CD4-positive, alpha-beta T cell treated with Interleukin-21 for 1 hour (primary cell): ENCODE measurements at places on chromosomes 2 and 18.

DNA sequence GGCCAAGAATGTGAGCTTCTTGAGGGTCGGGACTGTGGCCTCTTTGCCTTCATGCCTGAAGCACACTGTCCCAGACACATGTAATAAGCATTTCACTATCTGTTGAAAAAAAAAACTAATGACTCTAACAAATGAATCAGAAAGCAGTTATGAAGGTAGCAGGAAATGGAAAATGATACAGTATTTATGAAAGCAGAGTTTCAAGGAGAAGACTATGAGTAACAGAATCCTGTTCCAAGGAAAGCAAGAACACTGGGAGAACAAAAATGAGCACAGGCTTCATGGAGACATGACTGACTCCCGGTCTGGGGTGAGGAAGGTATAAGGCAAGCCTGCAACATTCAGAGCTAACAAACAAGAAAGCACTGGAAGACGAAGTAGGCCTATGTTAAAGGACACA lies 190.8 kb downstream of the RNF152 start:
- DNase-seq = no peak

DNA sequence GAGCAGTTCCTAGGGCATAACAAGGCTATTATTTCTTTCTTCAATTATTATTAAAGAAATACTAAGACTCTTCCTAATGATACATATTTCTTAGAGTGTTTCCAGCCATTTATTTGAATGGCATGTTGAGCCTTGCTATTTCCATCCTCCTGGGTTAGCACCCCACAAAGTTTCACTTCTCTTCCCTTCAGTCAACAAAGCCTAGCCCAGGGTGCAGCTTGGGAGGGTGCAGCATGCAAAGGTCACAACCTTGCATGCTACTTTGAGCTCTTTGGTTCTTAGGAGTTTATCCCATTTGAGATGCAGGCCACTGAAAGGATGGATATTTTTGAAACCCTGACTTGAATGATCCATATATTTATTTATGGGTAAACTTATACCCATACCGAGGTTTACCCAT lies 454.4 kb upstream of the MEIS1 start:
- DNase-seq = no peak

GRCh38 chr2:237213315-237214022 lies 127.8 kb downstream of the COPS8 start:
- DNase-seq = no peak

DNA sequence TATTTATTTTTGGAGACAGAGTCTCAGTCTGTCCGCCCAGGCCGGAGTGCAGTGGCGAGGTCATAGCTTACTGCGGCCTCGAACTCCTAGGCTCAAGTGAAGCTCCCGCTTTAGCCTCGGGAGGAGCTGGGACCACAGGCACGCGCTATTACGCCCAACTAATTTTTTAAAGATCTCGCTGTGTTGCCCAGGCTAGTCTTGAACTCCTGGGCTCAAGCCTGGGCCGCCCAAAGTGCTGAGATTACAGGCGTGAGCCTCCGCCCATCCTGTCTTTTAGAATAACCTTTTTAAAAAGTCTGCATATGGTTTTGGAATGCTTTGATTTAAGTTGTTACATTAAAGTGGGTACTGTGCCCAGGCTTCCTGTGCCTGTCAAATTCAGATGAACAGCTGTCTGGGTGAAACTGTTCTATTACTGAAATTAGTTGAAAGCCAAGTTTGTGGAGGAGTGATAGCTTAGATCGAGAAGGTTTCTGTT lies 944 bp downstream of the RAB3GAP1 start:
- peak; percentile 40 for DNase-seq

DNA sequence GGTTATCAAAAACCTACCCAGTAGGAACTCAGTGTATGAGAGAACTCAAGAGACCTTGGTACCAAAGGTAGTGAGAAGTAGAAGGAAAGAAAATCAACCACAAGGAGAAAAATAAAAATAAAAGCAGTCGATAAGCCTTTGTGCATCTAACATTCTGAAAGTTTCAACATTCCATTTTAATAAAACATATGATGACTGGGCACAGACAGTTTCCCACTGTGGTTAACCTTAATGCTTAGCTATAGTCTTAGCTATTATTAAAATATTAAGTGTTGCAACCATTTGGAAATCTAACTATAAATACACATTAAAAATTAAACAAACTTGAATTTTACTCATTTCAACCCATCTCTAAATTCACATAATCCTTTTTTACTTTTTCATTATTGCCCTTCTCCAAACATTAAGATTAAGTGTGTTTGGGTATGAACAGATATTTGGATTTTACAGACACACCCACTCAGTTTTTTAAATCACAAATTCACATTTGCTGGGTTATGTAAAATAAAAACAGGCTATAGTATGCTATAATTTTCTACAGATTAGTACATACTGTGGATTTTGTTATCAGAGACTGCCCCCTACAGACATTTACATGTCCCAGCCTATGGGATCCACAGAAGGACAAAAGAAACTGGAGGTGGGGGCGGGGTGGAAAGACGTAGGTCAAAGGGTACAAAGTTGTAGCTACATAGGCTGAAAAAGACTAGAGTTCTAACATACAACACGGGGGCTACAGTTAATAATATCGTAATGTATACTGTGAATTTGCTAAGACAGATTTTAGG lies 32.8 kb downstream of the SRBD1 start:
- peak; percentile 56 for DNase-seq

DNA sequence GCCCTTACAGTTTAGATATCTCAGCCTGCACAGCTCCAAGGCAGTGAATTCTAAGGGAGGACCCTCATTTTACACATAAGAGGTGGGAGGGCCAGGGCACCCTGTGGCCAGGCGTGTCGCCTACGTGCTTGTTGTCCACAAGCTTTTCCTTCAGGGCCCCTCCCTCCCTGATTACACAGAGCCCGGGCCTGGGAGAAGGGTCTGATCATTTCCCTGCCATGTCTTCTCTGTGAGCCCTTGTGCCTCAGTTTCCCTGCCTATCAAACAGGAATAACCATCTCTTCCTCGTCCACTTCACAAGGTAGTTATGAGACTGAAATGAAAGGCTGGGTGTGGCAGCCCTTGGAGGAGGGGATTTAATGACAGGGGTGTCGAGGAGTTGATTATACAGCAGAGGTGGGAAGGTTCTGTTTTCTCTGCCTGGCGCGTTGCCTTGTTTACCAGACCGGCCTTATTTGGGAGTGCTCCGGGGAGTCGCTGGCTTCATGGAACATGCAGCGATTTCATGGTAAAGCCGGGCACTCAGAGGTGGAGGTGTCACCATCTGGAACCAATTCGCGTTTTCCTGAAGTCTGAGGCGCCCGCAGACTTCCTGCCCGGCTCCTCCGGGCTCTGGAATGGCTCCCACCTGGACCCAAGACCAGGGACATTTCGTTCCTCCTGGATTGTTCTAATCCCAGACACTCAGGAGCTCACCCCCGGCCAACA lies 208.9 kb downstream of the KLHL29 start:
- no peak for DNase-seq

DNA sequence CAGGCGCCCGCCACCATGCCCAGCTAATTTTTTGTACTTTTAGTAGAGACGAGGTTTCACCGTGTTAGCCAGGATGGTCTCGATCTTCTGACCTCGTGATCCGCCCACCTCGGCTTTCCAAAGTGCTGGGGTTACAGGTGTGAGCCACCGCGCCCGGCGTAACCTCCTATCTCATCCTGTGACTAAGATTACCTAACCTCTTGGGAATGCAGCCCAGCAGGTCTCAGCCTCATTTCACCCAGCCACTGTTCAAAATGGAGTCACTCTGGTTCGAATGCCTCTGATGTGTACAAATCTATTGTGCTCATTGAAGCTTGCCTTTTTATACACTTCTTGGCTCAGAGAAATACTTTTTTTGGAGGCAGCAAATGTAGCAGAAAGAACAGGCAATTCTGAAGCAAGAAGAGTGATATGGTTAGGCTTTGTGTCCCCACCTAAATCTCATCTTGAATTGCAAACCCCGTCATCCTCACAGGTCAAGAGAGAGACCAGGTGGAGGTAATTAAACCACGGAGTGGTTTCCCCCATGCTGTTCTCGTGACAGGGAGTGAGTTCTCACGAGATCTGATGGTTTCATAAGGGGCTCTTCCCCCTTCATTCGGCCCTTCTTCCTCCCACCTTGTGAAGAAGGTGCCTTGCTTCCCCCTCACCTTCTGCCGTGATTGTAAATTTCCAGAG lies 60.6 kb downstream of the SLC4A3 start:
- DNase-seq = no peak

- peak; percentile 32 for DNase-seq
These were observed 382.3 kb upstream of the CRIM1 start for GRCh38 chr2:35973132-35973736.

- DNase-seq = no peak
These were observed 162.2 kb upstream of the TACR1 start for GRCh38 chr2:75361486-75361885.

DNA sequence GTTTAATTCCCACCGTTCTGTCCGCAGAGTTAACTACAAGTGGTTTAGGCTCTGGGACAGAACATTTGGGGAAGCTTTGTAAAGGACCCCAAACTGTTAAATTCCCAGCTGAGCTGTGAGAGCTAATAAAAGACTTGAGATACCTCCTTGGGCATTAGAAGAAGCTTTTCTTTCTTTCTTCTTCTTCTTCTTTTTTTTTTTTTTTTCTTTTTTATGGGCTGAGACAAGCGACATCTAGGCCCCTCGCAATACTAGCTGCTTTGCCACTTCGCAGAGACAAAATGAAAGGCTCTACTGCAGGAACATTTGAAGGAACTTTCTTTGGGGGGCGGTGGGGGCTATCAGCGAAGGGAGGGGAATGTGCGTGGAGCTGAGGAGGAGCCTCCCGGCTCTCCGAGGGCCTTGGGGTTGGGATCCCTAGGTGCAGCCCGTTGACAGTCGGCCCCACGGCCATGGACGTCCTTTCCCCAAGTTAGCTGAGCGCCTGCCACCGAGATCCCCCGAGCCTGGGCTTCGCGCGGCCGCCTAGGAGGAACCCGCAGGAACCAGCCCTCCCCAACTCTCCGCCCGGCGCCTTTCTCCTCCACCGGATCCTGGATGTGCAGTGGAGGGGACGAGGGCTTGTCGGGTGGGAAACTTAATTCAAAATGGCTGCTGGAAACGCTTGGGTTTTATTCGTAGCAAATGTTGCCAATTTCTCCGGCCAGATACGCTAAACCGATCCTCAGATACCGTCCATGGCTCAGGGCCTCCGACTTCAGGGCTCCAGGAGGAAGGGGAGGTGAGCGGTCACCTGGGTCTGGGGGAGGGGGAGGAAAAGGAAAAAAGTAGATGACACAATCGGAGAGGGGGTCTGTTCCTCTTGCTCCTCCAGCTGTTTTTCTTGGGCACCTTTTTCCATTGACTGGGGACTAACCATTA lies 4.2 kb downstream of the MEIS1 start:
- no peak for DNase-seq

- no peak for DNase-seq
These were observed at the start of gene KCNG2 for GRCh38 chr18:79797518-79798345. Gene KCNG2 (plus strand): TSS chr18:79797938. CDS start chr18:79863668, 65,730 bp downstream.

DNA sequence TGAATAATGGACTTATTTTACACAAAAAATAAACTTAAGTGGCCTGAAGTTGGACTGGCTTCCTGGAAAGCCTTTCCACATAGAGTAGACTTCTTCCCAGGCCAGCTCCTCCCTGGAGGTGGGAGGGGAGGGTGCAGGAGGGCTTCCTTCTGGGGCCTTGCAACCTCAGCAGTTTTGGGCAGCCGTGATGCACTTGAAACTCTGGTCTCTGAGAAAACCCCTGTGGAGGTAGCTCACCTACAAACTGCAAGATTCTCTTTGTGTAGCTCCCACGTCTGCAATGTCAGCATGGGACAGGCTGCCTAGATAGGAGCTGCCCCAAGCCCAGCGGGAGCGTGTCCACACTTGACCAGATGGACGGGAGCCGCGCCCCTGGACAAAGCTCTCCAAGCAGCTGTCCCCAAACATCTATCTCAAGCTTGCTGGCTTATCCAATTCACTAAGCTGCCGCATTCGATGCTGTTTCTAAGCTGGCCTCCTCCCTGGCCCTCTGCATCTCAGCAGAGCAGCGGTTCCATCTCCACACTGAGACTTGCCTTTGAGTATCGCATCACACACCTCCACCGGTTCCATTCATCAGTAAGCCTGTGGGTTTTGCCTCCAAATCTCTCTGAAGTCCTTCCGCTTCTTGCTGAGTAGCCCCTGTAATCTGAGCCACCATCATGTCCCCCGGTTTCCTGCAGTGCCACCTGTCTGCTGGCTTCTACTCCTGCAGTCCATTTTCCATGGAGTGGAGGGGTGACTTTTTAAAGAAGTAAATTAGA lies 1.6 kb upstream of the LPIN1 start:
- DNase-seq = no peak

DNA sequence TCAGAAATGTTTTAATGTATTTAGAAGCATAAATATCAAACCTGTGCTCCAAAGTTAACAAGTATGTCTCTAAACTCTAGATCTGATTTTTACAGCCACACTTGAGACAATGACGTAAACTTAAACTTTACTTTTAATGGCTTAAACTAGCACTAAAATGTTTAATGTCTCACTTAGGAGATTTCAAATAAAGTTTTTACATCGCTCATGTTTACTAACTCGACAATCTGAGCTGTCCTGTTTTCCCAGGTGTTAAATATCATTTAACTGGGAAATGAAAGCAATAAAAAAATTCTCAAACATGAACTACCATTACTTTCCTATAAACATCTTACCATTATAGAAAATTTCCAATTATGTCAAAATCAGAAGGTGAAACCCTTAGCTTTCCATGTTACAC lies 70.2 kb upstream of the FAM124B start:
- DNase-seq = no peak

- no peak for DNase-seq
These were observed 179.3 kb downstream of the C1D start for GRCh38 chr2:67883316-67884087.
